Psoas muscle (tissue), 8 donors: ENCODE measurements at places on chromosomes 4 and X. TPM values are rescaled to one million over a fixed set of nuclear protein-coding genes. Genes with fewer than 3 reads are reported as not detected.

GRCh38 chr4:187491959-187492358 is 503.6 kb upstream of the ZFP42 start:
- no peak for DNase-seq

VAMP7 gene
- total RNA-seq: 25.2 TPM

GRCh38 chrX:132063334-132063733 is 40.2 kb downstream of the STK26 start:
- no peak for DNase-seq

DNA sequence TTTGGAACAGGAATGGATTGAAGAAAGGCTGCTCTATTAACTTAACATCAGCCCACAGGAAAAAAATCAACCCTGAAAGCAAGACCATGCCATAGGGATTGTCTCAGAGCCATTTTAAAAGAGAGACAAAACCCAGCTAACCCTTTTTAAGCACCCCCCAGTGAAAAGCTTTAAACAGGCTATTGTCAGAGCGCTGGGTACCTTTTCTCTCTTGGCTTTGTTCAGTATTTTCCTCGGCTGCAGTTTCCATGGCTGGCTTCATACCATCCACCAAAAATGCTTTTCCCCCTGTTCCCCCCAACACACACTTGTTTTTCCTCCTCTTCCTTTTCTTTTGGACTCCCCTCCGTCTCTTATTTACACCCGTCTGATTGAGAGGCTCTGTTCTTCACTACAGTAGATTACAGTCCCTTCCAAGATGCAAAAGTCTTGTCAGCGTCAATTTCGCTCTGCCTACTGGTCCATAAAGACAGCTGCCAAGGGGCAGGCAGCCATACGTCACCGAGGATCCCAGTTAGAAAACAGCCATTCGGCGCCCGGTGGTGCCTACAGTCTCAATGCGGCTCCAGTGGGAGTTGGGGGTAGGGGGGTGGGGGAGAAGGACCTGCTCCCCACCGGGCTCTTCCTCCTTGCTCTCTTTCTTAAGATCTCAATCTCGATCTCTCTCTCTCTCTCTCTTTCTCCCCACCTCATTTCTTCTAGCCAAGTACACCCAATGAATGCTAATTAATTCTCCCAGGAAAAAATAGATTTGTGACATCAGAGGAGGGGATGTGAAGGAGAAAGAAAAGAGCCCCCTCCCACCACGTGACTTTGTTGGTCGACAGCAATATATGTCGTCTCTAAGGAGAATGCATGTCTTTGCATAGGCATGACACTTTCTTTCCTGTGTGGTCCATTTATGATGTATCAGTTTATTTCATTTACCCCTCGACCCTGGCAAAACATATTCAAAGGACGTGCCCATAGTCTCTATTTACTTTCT is at the start of gene GPM6B:
GPM6B (minus strand) TSS at position 451 of the 985 bp plus-strand sequence; CDS start at position 262, 189 bp downstream.
- DNase-seq: no peak

GRCh38 chr4:25879587-25879986 is 16.8 kb upstream of the SEL1L3 start:
- DNase-seq: no peak

DNA sequence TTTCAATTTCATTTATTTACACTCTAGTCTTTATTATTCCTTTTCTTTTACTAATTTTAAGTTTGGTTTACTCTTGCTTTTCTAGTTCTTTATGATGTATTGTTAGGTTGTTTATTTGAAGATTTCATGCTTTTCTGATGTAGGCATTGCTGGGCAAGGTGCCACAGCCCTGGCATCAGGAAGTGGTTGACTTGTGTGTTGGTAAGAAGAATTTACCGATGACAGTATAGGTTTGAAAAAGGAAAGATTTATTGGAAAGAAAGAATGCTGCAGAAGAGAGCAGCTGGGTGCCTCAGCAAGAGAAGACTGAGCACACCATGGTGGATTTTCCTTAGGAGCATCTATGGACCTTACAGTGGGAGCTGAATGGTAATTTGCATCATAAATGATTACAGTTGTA is 153.2 kb downstream of the KLF8 start:
- no peak for DNase-seq

ALB gene
- not detected for total RNA-seq

DNA sequence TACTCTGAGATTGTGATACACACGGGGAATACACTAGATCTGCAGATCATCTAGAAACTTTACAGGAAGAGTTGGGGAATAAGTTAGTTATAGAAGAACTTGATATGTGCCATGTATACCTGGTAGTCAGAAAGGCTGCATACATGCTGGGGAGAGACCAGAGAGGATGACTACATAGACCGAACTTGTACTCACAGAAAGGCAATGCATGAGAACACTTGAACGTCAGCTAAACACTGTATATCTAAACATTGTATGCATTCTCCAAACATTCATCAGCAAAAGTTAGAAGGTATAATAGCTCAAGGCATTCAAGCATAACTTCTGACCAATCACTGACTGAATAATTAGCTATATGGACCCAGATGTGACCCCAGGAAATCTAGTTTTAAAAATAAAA is 78.0 kb upstream of the PDHA2 start:
- DNase-seq: no peak

DNA sequence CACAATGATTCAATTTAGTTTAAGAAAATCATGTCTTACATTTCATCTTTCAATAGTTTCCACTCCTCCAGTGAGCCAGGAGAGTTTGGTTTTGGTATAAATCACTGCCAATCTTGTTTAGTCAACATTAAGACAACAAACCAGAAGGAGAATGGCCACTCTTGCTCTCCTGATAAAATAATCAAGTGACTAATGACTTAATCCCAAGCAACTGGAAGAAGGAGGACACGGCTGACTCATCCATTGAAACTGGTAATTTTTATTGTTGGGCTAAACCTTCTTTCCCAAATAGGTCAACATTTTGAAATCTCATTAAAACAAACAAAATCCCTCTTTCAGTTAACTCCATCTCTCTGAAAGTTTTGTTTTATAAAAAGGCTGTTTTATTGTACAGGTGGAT is 230.2 kb downstream of the CLCN4 start:
- no peak for DNase-seq
